ENCODE measurements at places on chromosomes 16 and 17. TPM values are rescaled to one million over a fixed set of nuclear protein-coding genes. Genes with fewer than 3 reads are reported as not detected.

The GPR142 gene
- total RNA-seq: 0.66 TPM

The PRDM7 gene
- not detected for total RNA-seq

The CAPN15 gene
- 48.0 TPM for total RNA-seq

The IRX5 gene
- not detected for total RNA-seq

The RUNDC1 gene
- 37.6 TPM for total RNA-seq

The AOC2 gene
- 1.0 TPM for total RNA-seq

The CDH3 gene
- total RNA-seq: 4.7 TPM

The ODAD4 gene
- total RNA-seq: 0.26 TPM

- no peak for DNase-seq
Measured at GRCh38 chr17:6545291-6545690, 11.1 kb downstream of the PITPNM3 start.

GRCh38 chr17:40303009-40303657 is 5.8 kb upstream of the RARA start:
- peak; percentile 72 for DNase-seq

GRCh38 chr16:12673466-12673865 is 130.2 kb downstream of the CPPED1 start:
- DNase-seq: no peak

- DNase-seq: peak; percentile 87
Measured at GRCh38 chr16:29807426-29808218, 1.3 kb downstream of the MAZ start.

DNA sequence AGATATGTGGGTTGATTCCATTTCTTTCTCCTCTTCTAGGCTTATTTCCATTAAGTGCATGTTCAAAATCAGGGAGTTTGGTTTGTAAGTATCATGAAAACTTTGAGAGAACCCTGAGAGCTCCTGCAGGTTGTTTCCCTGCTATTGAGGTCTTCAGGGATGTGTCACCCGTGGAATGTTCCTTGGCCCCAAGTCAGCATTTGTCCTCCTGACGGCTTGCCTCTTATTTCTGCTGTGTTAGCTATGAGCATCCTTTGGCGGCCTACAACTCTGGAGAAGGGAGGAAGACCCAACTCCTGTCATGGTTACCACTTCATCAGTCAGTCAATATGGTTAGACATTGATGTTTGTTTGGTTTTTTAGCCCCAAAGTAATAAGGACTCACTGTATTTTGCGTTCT is 180.8 kb downstream of the FTO start:
- no peak for DNase-seq
